ENCODE measurements at places on chromosomes 4 and X.

GRCh38 chr4:29262986-29263385, 1457.2 kb upstream of the PCDH7 start:
- no peak for DNase-seq

GRCh38 chrX:7088968-7089615, 58.4 kb upstream of the STS start:
- DNase-seq: no peak

DNA sequence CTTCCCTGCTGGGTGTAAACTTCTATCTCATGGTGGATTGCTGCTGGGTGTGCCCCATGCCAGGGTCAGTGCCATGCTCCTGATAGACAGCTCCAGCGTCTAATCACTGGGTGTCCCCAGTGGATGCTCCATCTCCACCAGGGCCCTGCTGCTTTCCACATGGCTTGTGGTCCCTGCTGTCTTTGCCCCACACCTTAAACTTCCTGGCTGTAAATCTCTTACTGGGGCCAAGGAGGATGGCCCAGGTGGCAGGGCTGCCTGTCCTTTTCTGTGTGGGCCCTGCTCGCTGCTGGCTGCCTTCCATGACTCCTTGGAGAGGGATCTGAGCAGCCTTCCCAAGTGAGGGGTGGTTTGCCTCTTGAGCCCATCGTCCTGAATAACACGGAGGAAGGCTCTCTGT, 51.8 kb downstream of the RGS12 start:
- no peak for DNase-seq

DNA sequence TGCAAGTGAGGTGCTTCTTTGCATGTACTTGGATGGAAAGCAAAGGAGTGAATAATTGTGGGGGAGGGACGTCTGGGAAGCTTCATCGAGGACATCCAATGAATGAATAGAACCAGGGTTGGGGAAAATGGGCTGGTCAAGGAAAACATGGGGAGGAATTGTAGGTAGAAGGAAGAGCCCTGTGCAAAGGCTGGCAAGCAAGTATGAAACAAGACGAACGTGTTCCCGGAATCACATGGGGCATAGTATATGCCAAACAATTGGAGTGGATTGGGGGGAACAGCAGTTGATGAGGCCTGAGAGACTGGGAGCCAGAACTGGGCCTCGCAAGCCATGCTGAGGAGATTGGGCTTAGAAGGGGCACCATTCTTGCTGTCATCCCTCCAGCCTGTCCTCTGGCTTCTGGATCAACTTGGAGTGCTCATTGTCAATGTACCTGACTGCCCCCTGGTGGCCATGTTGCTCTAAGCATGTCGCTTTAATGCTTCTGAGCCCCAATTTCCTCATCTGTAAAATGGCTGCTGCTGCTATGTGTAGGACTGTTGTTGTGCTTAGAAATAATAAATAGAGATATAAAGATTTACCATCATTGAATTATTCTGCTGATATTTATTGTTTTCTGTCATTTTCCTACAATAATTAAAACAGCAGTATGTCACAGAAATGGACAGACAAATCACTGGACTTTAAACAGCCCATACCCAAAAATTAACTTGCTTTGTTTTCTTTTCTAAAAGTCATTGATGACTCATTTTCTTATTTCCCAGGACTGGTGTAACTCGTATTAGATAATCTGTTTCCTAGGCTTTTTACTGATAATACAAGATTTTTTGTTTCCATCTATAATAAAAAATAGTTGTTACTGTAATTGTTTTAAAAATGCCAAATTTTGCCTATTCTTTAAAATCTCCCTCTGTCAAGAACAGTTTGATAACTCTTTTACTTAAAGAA, 66.4 kb downstream of the JADE3 start:
- peak; percentile 32 for DNase-seq

DNA sequence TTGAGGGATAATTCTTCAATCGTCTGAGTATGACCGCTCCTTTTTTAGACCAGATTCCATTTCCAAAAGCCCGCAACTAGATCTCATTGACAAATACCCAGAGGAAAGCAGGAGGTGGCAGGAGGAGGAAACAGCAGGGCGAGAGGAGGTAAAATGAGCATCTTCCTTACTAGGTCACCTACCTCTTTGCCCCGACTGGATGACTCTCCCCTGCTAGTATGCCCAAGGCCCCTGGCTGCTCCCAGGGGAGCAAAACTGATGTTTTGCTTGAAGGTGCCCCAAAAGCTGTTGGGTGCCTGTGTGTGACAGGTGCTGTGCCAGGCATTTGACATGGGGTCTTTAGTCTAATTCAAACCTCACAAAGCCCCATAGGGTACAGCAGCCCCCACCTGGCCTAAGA, 48.9 kb downstream of the C4orf50 start:
- no peak for DNase-seq

DNA sequence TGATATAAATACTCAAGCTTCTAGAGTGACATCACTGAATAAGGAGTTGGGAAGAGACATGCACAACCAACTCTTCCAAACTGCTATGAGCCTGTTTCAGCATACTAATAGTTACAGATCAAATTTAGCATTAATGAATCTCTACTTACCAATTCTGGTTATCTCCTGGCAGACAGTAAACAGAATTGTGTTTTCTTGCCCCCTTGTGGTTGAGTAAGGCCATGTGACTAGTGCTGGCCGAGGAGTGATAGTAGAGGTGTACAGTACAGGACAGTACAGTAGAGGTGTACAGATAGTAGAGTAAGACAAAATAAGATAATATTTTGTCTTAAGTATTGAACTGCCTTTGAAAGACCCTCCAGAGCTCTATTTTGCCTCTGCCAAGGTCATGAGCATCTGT, 681.4 kb downstream of the GABRG1 start:
- no peak for DNase-seq

GRCh38 chr4:152691761-152692160, 12.0 kb upstream of the TMEM154 start:
- no peak for DNase-seq

DNA sequence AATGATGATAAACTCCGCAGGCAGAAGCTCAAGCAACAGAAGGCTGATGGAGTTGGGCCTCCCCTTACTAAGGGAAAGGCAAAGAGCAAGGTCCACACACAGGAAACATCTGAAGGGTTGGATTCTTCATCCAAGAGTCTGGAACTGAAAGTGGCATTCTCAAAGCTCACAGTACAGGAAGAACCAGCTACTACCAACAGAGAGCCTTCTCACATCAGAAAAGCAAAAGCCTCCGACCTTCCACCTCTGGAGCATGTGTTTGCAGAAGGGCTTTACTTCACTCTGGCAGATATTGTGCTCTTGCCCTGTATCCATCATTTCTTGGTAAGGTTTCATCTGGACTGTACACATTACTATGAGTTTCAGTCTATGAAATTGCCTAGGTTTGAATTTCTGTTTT, 10.6 kb downstream of the GSTCD start:
- DNase-seq: no peak

DNA sequence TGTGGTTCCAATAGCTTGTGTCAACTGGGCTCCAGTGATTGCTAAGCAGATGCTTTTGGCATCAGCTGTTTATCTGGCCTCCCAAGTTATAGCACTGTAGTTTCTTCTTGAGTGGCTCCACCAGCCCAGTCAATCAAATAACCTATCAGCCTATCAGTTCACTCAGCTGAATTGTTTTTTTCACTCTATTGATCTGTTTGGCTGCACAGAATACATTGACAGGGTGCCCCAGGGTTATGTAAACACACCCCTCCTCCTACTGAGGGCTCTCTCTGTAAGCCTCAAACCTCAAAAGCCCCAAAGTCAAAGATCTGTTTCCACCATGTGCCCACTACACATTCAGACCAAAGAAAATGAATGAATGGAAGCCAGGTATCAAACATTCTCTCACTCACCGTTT, 214.0 kb downstream of the HS6ST2 start:
- no peak for DNase-seq

- DNase-seq: no peak
These were observed 68.7 kb downstream of the DHX15 start for GRCh38 chr4:24515698-24516097.

GRCh38 chr4:5256421-5256820, 205.1 kb downstream of the STK32B start:
- no peak for DNase-seq

DNA sequence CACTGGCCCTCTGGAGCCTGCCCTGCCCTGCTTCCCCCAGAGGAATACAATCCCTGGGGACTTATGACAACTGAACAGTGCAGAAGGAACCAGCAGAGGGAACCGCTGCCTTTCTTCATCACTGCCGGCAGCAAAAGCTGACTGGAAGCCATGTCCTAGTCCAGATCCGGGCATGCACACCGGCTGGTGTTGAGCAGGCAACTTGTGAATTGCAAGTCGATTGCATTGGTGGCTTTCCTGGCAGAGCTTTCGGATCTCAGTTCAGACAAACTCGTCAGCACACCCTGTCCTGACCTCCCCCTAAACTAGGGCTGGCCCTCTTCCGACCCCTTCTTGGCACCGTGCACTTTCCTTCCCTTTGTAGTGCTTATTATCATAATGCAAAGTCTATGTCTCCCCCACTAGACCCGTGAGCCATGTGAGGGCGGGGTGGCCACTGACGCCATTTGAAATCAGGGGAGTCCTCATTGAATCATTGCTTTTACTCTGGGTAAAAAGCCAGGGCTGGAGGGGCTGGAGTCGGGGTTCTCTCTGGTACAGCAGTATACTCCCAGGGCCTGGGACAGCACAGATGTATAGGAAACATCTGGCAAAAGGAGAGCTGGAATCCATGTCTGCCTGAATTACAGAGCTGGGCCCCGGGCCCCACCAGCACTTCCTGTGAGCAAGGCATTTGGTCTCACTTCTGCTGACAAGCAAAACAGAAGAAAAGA, 1.8 kb downstream of the ARHGAP4 start:
- no peak for DNase-seq

DNA sequence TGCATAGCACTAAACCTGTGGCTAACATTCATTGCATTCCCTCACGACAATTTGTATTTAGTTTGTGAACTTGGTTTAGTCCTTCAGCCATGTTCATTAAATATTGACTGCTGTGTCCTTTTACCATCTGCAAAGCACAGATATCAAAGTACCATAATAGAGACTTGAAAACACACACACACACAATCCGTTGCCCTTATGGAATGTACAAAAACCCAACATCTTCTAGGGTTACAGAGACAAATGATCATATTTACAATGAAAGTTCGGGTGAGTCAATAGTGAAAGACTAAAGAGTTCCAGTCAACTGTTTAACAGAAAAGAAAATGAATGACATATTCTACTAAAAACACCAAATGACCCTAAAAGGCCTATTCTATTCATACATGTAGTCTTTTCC, 50.8 kb upstream of the TXK start:
- DNase-seq: no peak

DNA sequence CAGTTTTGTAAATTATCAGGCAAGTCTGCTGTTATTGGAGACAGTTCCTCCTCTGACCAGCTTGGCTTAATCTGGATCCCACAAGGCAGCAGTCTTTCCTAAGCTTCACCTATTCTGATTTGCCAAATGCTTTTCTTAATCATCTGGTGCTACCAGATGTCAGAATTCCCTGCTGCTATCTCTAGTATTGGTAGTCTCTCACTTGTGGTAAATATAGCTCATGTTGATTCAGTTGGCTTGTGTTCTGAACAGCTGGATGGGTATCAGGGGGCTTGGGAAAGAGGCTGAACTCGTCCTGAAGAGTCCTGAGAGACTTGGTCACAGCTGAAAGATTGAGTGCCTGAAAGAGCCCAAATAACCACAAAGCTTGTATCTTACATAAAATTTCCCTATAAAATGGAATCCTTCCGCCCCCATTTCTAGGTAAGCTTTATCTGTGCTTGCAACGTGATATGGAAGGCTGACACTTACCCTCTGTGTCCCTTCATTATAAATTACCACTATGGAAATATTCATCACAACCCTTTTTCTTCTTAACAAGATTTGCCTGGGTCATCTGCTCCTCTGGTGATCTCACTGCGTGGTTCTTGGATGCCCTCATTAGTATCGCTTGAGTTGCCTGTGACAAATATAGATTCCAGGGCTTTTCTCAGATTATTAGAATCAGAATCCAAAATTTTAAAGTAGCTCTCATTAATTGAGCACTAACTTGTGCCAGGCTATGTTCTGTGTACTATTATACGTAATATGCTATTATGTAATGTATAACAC, 104.1 kb upstream of the GPRIN3 start:
- no peak for DNase-seq

DNA sequence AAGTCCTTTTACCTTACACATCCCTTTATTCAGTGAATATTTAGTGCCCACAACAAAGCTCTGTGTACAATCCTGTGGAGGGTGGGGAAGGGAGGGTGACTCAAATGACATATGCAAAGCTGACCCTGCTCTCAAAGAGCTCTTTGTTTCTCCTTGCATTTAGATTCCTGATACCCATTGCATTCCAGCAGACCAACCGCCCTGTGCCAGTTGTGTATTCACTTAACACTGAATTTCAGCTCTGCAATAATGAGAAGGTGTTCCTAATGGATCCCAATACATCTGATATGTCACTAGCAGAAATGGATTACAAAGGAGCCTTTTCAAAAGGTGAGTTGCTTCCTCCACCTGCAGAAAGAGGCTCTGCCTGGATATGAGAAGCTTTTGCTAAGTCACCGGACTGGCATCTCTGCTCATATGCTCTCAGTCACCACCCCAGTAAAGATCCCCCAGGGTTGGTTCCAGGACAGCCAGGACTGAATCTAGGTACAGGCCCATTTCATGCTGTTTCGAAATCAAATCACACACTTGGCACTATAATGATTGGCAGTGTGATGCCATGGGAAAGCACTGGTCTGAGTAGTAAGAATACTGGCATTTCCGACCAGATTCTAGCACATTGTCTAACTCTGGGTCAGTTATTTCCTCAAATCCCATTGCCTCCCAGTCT, 17.1 kb upstream of the ANXA3 start:
- no peak for DNase-seq

GRCh38 chr4:123246085-123246484, 150.5 kb upstream of the SPRY1 start:
- DNase-seq: no peak

DNA sequence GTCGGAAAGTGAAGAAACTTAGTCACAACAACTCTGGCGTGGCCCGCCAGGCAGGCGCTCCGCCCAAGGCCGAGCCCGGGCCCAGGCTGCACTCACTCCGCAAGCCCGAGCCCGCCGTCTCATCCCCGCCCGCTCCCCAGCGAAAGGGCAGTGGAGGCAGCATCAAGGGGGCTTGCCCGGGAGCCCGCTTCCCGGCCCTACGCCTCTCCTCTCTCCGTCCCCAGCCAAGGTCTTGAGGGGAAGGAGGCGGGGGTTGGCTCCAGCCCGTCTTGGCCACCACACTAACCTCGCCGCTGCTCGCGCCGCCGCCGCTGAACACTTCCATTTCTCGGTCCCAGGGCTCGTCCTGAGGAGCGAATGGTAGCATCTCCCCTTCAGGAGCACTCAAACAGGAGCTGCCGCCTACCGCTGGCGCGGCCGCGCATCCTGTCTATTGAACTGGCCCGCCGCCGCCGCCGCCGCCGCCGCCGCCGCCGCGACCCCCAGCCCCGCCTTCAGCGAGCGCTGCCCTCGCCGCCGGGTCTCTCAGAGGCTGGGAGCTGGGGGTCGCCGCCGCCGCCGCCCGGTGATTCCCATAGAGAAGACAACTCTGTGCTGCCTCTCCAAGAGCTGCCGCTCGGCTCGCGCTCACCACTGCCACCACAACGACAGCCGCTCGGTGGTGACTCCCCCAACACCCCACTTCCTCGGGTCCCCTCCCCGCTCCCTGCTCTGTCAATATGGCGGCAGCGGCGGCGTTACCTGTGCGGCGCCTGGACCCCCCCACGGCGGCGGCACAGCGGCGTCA, at the start of gene RPS6KA6:
Gene RPS6KA6 (minus strand): TSS at position 667 of the 787 bp plus-strand sequence. CDS start 300 bp downstream, at position 367.
- DNase-seq: no peak

GRCh38 chr4:139817657-139818452, 152.2 kb downstream of the MGST2 start:
- no peak for DNase-seq

- no peak for DNase-seq
These were observed 27.4 kb downstream of the APELA start for GRCh38 chr4:164904336-164904735.

GRCh38 chrX:107547621-107548020, 80.7 kb upstream of the PRPS1 start:
- no peak for DNase-seq
